D721Med (cell line): ENCODE measurements at places on chromosomes 4 and X.

GRCh38 chrX:103919270-103919637 is 43.2 kb upstream of the TMSB15B start:
- no peak for DNase-seq

- DNase-seq = no peak
Measured at GRCh38 chrX:19769467-19769866, 117.9 kb downstream of the SH3KBP1 start.

DNA sequence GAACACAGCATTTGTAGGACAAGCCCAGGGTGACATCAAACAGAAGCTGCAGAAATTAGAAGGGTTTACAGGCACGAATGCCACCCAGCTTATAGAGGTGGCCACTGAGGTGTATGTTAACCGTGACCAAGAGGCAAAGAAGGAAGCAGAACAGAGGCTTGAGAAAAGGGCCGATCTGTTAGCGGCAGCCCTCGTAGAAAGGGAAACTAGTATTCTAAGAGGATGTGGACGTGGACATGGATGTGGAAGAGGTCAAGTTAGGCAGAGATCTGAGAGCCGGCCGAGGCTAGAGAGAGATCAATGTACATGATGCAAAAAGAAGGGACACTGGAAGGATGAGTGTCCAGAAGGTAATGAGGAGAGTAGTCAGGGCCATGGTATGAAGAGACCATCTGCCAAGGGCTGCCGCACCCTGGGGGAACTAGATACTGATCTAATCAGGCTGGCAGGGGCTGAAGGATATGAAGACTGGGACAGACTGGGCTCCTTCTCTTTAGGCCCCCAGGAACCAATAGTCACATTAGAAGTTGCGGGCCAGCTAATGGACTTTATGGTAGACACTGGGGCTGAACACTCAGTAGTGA is 27.5 kb downstream of the LIAS start:
- DNase-seq = no peak

- DNase-seq = no peak
Measured at GRCh38 chr4:69194166-69194565, 20.4 kb downstream of the UGT2B11 start.

DNA sequence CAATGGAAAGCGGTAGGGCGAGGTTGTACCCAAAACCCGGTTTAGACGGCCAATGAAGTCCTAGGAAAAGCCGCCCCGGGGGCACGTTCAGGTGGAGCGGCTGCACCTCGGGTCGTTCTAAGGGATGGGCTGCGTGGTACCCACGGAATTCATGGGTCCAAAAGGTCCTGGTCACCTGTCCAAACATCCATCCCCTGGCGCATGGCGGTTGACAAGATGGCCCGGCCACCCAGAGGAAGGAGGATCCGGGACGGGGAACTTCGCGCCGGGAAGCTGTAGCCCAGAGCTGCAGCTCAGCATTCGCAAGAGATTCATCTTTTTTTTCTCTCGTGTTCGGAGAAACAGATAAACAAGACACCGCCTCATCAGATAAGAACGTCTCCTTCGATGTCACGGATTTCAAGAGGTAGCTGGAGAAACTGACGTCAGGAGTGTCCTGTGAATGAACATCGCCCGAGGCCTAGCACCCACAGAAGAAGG is 10.9 kb downstream of the PITX2 start:
- no peak for DNase-seq

- DNase-seq = no peak
Measured at GRCh38 chrX:124045109-124045508, 83.6 kb downstream of the STAG2 start.

DNA sequence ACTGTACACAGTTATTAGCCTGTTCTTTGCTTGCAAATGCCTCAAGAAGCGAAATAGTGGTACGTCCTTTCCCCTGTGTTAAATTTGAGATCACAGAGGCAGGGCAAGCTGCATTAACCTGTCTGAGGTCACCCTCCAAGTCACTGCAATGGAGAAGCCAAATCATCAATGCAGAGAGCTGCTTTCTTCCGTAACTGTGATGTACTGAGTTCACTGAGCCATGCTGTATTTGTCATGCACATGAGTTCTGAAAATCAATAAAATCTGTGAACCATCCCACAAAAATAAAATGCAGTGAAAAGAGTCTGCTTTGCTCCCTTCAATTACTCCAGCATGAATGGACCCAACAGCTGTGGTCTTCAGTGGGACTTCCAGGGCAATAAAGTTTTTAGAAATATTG is 393.5 kb downstream of the KCNIP4 start:
- no peak for DNase-seq

DNA sequence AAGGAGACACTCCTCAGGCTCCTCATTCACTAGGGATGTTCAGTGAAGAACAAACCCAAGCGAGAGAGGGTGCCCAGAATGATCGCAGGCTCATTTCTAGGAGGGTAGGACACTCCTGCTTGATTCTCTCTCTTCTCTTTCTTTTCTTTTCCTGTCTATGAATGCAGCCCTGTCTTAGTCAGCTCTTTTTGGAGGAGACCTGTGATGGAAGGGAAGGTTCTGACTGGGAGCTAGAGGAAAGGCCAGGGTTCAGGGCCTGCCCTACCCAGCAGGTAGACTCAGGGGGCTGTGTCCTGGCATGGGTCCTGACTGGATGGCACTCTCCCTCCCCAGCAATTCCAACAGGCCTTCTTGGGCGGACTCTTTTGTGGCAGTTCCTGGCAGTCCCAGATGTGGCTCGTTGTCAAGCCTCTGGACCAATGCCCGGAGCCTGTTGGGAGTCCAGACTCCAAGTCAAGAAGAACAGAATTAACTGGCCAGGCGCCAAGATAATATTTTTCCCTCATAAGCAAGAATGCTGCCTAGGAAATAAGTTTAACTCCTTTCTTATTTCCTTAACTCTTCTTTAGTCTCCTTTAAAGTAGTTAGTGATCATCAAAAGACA is 139.4 kb upstream of the SCML1 start:
- no peak for DNase-seq

- no peak for DNase-seq
Measured at GRCh38 chr4:145098675-145099037, 545 bp downstream of the ABCE1 start.

DNA sequence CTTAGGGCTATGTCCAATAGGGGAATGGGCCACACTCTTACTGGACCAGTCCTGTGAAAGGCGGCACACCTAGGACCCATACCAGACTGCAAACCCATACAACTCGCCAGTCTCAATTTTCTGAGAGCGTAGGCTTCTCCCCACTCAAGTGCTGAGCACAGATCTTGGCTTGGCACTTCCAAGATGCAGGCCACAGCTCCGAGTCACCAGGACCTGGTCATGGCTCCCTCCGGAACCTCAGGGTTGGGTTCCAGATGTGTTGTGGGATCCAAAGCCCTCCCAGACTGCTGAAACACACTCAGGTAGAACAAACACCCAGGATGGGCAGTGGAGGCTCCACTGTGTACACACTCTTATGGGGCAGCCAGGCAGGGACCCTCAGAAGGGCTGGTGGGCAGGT is 103.3 kb downstream of the TMEM144 start:
- no peak for DNase-seq

DNA sequence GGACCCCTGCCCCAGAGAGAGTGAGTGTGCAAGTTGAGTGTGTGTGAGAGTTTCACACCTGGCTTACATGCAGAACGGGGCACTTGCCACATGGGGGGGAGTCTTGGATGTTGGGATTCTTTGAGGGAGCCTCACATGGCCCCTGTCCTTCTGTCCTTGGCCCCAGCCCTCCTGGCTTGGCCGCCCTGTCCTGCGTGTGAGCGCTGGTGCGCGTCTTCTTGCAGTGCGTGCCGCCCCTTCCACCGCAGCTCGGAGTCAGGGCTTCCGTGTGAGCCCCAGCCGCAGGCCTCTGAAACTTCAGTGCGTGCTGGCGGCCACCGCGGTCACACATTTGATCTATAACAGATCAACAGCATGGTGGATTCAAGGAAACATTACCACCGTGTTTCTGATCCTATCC is 30.1 kb upstream of the HGFAC start:
- DNase-seq = no peak

GRCh38 chrX:2577844-2578466 is 77.2 kb upstream of the DHRSX start:
- no peak for DNase-seq

GRCh38 chrX:65871671-65872311 is 168.1 kb downstream of the VSIG4 start:
- no peak for DNase-seq

DNA sequence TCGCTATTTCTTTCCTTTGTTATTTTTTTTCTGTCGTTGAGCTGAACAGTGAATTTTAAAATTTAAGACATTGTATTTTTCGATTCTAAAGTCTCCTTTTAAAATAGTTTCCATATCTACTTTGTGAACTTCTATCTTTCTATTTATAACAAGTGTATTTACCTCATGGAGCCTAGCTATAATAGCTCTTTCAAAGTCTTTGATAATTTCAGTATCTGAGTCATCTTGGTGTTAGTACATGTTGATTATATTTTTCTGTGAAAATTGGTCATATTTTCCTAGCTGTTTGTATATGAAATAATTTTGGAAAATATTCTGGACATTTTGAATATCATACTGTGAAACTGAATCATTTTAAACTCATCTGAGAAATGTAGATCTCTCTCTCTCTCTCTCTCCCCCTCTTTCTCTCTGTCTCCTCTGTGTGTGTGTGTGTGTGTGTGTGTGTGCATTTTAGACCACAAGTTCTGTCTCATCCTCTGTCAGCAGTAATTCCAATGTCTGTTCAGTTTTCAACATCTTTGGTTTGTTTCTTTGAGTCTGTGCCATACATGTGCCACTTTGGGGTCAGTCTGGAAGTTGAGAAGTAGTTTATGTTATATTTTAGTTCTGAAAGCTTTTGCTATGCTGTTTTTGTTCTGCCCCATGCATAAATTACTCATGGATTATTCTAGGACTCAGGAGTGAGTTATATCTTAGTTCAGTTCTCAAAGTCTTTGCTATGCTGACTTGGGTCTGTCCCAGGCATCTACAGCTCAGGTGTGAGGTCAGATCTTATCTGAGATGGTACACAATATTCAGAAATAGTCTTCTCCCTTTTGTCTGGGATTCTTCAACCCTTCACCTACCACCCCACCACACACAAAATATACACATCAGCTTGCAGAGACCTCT is 366.4 kb upstream of the CASK start:
- no peak for DNase-seq

DNA sequence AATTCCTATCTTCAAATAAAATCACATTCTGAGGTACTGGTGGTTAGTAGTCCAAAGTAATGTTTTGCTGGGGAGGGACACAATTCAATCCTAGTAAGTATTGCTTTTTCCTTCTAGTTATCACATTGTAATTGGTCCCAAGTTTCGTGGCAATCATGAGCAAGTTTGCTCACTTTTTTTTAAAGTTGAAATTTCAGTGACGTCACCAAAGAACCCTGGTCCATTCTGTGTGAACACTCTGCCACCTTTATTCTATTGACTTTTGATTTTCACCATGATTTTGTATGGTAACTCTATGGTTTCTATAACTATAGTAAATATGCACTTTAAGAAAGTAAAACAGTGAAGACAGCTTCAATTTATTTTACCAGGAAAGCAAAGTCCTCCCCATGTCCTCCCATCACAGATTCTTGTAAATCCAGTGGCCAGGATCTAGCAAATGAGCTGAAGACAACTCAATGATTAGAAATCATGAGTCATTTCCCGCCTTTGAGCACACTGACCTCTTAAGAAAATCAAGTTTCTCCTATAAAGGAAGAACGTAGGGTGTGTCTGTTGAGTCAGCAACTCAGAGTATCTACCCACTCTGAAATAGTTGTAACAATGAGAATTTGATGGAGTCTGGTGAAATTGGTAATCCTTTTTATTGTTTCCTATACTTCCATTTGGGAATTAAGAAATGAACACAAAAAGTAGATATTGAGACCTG is 1306.6 kb upstream of the PABPC4L start:
- no peak for DNase-seq

DNA sequence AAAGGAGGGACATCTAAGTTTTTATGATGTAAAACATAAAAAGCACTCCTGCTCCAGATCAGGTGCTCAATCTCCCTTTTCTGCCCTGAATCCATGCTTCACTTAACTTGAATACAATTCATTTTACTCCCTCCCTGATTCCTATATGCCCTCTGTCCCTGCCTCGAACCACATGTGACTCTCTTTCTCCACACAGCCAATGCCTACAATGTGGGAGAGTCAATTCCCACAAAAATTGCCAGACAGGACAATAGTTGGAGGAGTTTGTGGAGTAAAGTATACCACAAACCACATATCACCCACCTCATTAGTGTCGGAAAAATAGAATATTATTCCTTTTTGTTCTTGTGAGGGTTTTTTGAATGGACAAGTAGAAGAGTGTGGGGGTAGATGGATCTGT is 9.7 kb downstream of the AMMECR1 start:
- DNase-seq = no peak

- DNase-seq = no peak
Measured at GRCh38 chrX:115898382-115899001, 272.1 kb upstream of the AGTR2 start.

DNA sequence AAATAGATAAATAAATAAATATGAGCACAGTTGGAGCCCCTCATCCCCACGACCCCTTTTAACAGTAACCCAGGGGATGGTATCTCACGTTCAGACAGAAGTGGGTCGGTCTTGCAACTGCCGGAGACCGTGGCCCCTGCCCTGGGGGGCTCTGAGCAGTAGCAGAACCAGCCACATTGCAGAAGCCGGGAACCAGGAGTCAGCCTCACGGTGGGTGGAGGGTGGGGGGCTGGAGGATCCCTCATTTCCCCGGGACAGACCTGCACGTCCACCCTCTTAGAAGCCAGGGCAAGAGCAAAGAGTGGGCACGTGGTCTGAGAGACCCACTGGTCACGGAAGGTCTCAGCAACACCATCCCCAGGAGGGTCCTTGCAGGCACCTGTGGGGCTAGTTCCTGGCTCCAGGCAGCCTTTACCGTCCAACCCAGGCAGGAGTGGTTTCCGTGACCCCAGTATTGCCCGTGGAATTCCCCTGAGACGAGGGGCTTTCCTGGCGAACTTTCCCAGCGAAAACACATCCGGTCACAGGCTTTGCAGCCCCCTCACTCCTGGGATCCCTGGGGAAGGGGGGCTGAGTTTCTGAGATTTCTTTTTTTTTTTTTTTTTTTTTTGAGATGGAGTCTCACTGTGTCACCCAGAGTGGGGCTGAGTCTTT is 8.8 kb upstream of the IL3RA start:
- DNase-seq = no peak

DNA sequence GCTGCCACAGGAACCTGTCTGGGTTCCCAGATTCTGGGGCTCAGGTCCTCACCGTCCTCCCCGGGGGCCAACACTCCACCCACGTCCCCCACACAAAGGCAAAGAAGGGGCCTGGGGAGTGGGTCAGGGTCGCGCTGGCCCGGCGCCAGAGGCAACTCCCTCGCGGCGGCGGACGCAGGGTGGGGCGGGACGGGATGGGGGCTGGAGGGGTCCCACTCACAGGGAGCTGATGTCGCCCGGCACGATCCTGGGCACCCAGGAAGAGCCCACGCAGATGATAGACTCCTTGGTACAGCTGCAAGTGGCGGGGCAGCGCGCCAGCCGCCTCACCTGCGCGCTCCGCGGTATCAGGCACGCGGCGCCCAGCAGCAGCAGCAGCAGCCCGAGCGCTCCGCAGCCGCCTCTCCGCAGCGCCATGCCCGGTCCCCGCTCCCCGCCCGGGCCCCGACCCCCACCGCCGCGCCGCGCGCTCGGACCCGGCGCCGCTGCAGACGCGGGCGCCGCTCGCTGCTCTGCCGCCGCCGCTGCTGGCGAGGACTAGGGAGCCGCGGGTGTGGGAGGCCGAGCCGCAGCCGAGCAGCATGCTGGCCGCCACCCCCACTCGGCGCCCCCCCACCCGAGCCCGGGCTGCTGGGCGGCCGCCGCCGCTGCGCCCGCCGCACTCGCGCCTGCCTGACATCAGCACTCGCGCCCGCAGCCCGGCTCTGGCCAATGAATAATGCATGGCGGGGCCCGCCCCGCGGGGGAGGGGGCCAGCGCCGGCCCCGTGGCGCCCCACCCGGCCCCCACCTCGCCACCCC is at the start of gene LGI2:
Gene LGI2 (minus strand): TSS at position 670 of the 800 bp plus-strand sequence. CDS start 253 bp downstream, at position 417.
- peak; percentile 63 for DNase-seq

GRCh38 chrX:7993873-7994272 is 66.7 kb upstream of the PNPLA4 start:
- DNase-seq = no peak
